ENCODE measurements at places on chromosomes 7 and 10.

GRCh38 chr7:16697507-16698199 lies 51.7 kb downstream of the BZW2 start:
- no peak for DNase-seq

DNA sequence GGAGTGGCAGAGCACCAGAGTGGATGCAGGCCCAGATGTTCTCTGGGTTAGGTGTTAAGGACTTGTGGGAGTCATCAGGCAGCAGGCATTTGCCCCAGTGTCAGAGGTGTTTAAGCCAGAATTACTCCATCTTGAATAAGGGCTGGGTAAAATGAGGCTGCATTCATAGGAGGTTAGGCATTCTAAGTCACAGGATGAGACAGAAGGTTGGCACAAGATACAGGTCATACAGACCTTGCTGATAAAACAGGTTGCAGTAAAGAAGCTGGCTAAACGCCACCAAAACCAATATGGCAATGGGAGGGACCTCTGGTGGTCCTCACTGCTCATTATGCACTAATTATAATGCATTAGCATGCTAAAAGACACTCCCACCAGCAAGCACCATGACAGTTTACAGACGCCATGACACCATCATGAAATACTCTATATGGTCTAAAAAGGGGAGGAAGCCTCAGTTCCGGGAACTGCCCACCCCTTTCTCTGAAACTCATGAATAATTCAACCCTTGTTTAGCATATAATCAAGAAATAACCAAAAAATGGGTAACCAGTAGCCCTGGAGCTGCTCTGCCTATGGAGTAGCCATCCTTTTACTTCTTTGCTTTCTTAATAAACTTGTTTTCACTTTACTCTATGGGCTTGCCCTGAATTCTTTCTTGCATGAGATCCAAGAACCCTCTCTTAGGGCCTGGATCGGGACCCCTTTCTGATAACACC lies 882 bp upstream of the LRRC61 start:
- no peak for DNase-seq

GRCh38 chr7:124893140-124893827 lies 36.3 kb downstream of the POT1 start:
- DNase-seq: no peak

- no peak for DNase-seq
Measured at GRCh38 chr10:6567203-6567703, 12.8 kb downstream of the PRKCQ start.

DNA sequence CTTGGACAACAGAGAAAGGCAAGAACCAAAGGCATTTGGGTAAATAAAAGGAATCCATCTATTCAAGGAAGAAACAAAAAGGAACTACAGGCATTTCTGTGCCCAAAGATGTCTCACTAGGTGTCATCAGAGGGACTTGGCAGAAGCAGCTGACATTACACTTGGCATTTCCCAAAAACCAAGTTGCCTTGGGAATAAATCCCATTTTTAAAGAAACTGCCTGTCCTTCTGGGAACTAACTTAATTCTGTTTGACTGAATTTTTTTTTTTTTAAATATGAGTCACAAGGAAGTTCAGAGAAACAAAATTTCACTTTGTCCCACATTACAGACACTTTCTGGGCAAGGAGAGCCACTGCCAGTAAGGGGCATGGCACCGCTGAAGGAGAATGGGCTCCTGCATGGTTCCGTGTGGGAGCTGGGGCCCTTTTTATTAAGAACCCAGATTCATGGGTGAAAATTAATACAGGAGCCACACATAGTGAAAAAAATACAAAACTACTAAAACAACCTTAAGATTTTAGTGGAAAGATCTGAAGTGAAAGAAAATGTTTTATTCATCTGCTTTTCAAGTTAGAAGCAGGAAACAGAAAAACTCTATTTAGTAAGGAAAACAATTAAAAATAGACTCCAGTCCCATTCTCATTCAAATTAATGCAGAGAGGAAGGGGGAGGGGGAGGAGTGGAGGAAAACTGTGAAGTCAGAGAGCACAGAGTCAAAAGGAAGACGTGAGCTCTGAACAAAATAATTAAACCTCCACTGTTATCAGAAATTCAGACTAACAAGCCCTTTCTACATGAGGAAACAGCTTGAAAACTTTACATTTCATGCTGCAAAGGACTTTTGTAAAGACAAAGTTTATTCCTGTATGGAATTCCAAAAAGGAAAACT lies 118.4 kb upstream of the PDLIM1 start:
- DNase-seq: no peak

DNA sequence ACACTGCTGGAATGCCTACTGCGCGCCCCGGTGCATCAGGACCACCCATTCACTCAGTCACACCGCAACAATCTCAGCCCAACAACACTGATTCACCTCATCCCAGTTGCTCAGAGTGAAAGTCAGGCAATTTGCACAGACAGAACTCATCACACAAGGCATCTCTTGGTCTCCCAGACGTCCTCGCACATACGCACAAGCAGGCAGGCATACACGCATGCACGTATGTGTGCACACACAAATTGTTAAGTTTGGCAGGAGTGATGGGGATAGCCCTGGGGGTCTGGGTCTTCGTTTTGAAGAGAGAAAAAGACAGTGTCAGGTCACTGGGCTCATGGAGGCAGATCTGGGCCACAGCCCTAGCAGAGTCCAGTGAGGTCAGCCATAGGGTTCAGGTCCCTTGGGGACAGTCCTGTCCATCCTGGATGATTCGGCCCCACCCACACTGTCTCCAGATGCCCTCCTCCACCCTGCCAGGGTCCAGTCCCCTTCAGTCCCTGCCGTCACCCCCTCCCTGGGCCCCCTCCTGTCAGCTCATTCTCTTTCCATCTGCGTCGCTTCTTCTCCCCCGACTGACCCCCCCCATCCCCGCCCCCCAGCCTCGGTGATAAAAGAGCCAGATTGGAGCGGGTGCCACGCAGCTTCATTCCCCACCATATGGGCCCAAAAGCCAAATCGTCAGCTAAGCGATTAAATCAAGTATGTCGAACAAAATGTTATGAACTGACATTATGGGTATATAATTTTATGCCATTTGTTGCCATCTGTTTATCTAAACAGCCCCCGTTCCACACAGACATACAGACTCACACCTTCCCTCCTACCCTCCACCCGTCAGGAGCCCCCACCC lies 48.5 kb upstream of the SLF2 start:
- no peak for DNase-seq

GRCh38 chr10:43131256-43131655 lies 7.0 kb upstream of the CSGALNACT2 start:
- DNase-seq: no peak

GRCh38 chr7:30472081-30472783 lies 6.4 kb downstream of the NOD1 start:
- DNase-seq: no peak

GRCh38 chr10:57579926-57580325 lies 687.8 kb downstream of the IPMK start:
- DNase-seq: no peak

- DNase-seq: no peak
Measured at GRCh38 chr7:107472116-107472515, 2.3 kb downstream of the GPR22 start.

DNA sequence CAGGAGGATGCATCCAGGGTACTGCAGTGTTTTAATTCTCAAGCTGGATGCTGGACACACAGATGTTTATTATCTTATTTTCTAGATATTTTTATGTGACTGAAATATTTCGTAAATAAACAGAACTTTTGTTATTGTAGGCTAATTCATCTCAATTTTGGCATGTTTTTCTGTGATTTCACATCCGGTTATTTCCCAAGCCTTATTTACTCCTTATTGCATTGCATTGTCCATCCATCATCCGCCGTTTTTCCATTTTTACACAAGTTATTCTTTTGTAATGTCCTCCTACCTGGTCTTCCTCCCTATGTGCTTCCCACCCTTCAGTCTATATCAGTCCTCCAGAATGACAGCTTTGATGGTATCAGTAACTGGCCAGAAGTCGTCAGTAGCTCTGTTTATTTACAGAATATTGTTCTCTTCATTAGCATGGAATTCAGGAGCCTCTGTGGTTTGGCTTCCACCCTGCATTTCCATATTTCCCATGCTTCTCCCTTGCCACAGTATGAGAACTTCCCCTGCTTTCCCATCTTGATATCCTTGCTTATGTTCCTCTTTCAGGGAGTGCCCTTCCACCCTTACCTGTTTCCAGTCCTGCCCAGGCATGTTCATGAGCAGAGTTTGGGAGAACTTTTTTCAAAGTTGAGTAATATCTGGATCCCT lies 16.1 kb downstream of the GNAI1 start:
- DNase-seq: no peak

DNA sequence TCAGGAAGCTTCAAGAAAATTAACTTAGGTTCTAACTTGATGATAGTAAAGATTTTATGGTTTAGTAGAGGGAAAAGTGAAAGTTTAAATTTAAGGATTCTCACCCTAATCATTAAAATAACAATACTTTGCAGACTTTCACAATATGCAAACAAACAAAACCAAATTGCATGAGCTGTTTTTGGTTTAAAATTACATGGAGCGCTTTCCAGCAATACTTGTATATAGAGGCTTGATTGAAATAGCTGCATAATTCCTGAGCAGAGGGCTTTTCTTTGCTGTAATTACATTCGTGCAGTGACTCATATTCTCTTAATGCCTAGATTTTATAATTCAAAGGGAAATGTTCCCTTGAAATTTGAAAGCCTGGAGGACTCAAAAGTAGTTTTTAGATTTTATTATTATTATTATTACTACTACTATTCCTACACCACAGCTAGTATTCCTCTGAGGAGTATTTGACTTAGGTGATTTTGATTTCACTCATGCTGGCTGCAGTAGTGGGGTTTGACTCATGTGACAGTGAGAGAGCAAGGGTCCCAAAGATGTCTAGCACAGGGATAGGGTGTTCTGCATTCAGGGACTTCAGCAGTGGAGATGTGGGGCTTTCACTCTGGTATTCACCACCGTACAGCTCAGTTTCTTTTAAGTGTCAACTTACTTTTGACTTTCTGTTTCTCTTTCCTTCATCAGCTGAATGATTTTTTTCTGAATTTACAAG lies 138.1 kb downstream of the ADAM22 start:
- DNase-seq: no peak

- DNase-seq: no peak
Measured at GRCh38 chr7:8277394-8277982, 15.5 kb upstream of the ICA1 start.

- DNase-seq: no peak
Measured at GRCh38 chr10:102801496-102801895, 35.7 kb downstream of the CYP17A1 start.

- DNase-seq: no peak
Measured at GRCh38 chr10:68083953-68084352, 8.9 kb upstream of the HERC4 start.

DNA sequence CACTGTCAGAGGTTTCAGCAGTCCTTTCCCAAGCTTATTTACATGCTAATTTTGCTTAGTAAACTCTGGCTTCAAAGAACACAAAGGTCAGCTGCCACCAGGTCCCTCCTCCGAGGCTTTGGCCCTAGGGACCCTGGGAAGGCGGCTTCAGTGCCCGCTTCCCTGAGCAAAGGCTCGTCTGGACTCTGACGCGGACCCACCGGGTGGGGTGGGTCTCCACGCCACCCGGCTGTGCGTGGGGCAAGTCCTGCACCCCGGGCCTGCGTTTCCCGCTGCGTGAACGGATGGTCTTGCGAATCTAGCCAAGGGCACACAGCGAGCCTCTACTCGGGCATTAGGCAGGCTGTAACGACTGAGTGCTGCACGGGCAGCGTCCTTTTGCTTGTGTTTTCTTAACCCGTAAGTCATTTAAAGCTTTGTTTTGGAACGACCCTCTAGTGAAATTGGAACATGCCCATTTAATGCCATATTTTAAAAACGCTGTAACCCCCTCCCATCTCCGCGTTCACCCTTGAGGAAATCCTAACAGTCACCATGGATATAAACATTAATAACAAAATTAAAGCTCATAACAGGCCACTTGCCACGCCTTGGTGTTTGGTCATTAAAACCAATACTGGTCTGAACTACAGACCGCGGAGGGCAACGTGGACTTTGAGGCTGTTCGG lies 828 bp downstream of the BNIP3 start:
- no peak for DNase-seq

DNA sequence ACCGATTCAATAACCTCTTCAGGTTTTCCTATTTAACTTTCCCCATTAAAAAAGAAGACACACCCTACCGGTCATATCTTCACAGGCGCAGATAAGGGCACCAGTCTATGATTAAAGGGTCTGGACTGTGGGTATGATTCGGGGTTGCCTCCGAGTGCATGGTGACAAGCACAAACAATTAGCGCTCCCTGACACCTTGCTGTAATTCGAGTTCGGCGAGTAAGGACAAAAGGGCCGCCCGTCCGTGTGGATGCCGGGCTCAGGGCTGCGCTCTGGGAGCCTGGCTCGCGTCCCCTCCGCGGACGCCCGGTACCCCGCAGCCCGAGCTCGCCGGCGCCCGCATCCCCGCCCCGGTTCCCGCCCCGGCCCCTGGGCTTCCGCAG lies 111.9 kb upstream of the RHEB start:
- DNase-seq: no peak

DNA sequence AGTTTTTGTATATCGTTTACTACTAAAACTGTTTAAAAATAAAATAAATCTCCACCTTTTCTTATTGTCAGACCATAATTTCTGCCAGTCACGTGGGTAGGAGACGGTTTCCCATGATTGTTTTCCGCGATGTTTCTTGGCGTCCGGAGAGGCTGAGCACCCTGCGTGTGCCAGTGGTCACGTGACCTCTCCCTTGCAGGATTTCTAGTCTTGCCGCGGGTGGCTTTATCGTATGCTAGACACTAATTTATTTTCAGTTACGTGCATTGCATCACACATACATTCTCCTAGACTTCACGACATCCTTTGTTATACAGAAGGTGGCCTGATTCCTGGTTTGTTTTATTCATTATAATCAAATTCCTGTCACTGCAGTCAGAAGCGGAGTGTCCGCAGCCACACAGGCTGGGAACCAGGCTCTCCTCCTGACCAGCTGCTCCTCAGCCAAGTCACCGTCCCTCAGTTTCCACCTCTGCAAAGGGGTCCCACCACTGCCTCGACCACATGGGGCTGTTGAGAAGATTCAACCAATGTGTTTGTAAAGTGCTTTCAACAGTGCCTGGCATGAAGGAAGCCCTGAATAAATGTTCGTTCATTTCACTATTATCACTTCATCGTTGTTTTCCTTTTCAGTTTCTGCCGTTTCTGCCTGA lies 203.2 kb upstream of the PPP2R2D start:
- DNase-seq: no peak
